ENCODE measurements at places on chromosomes 5 and 9. TPM values are rescaled to one million over a fixed set of nuclear protein-coding genes. Genes with fewer than 3 reads are reported as not detected.

Gene TMEM174
- not detected for total RNA-seq

GRCh38 chr5:1706428-1706827 is 93.2 kb downstream of the MRPL36 start:
- DNase-seq = no peak

- DNase-seq = no peak
Measured at GRCh38 chr5:163244445-163244987, 192.9 kb upstream of the CCNG1 start.

- DNase-seq = no peak
Measured at GRCh38 chr5:39412721-39413394, 11.9 kb downstream of the DAB2 start.

DNA sequence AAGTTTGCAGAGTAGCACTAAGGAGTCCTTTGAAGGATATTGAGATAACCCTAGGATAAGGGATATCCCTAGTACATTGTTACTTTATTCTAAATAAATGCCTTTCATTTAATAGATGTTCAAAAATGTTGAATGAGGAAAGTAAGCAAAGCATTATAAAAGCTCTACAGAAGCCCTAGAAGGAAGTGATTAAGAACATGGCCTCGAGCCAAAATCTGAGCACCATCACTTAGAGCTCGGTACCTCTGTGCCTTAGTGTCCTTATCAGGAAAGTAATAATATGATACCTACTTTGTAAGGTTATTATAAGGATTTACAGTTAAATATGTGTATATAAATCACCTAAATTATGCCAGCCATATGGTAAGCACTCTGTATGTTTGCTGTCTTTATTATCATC is 242.6 kb downstream of the KIAA0825 start:
- DNase-seq = no peak

DNA sequence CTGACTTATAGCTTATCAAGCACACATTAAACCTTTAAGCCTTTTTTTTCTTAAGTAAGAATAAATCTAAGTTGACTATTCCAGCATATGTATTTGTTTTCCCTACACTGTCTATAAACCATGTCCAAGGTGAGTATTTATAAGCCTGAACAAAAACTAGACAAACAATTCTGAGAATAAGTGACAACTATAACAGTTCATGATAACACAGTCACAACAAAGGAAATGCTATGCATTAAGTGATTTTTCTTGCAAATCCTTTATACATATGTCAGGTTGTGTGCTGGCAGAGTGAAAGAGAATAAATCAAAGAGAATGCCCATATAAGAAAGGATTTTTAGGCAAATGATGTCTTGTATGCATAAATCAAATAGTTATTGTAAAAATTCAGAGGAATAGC is 408.8 kb upstream of the KIF2A start:
- DNase-seq = no peak

GRCh38 chr9:38160613-38161215 is 91.7 kb upstream of the SHB start:
- no peak for DNase-seq

Measured in chondrocyte (in vitro differentiated cells).